ENCODE measurements at places on chromosomes 7 and 10. TPM values are rescaled to one million over a fixed set of nuclear protein-coding genes. Genes with fewer than 3 reads are reported as not detected.

Gene CTAGE15
- total RNA-seq: 1.9 TPM

Gene AKR1C2
- not detected for total RNA-seq

Gene ITGB8
- total RNA-seq: not detected

Gene PDIA4
- total RNA-seq: 174 TPM

Gene IL6
- 1.2 TPM for total RNA-seq

Gene CDNF
- 1.3 TPM for total RNA-seq

Gene POLR1F
- 23.9 TPM for total RNA-seq

Gene CASP2
- total RNA-seq: 103 TPM

Gene PRSS2
- total RNA-seq: not detected

Gene SPDYE2B
- not detected for total RNA-seq

Gene ODAD2
- not detected for total RNA-seq

Gene CALHM3
- total RNA-seq: not detected

Gene LIPK
- total RNA-seq: not detected

Gene OR2A12
- total RNA-seq: not detected

Gene CYP3A4
- not detected for total RNA-seq

Gene ZNF853
- 0.27 TPM for total RNA-seq

Gene AZGP1
- not detected for total RNA-seq

Gene KCND2
- not detected for total RNA-seq

Gene SEPTIN7
- 219 TPM for total RNA-seq

Gene UPK3B
- total RNA-seq: 0.46 TPM

Gene HELLS
- 111 TPM for total RNA-seq

Gene ZNF248
- 7.6 TPM for total RNA-seq

Gene SEMA3E
- total RNA-seq: not detected

Gene GATA3
- total RNA-seq: 59.5 TPM

Gene RAMP3
- total RNA-seq: not detected

Gene MLXIPL
- total RNA-seq: not detected

Gene TEX36
- total RNA-seq: not detected

Gene PARG
- 33.2 TPM for total RNA-seq

Gene IFIT2
- 2.4 TPM for total RNA-seq

Gene MINDY4
- total RNA-seq: 0.78 TPM

Gene GDF2
- not detected for total RNA-seq

Gene GPR85
- total RNA-seq: not detected

Gene SUGCT
- total RNA-seq: 0.54 TPM

All from T-helper 1 cell treated with Interleukin-12 subunit alpha and Interleukin-12 subunit beta and Interleukin-4 antibody, amounts not matched to agents 30 ng/mL and 1 ng/mL, for 36 hours (primary cell).